HS-27A (cell line): ENCODE measurements at places on chromosomes 7 and 10.

GRCh38 chr10:48993627-48994026 lies 54.0 kb upstream of the LRRC18 start:
- no peak for DNase-seq

DNA sequence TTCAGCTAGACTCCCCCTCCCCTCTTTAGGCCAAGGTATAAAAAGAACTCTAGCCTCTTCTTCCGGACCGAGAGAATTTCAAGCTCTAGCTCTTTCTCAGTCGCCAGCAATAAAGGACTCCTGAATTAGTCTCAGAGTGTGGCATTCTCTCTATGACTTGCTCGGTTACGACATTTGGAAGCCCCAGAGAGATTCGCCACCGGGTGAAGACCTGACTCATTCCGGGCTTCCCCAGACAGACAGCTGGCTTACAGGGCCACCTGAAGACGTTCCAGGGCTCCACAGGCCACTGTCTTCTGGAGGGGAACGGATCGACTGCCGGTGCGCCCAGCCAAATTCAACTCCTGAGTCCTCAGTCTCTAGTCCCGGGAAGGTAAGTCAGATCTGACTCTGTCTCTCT lies at the start of gene AKR1B15:
Gene AKR1B15 (plus strand): TSS at position 234 of the 400 bp plus-strand sequence. CDS start 15,510 bp downstream, outside the sequence.
- no peak for DNase-seq

GRCh38 chr10:28686835-28687682 lies 9.7 kb downstream of the BAMBI start:
- DNase-seq: no peak

GRCh38 chr7:11427686-11428273 lies 404.2 kb downstream of the THSD7A start:
- no peak for DNase-seq

- no peak for DNase-seq
Observed at GRCh38 chr7:117780832-117781231, 92.4 kb downstream of the CTTNBP2 start.

DNA sequence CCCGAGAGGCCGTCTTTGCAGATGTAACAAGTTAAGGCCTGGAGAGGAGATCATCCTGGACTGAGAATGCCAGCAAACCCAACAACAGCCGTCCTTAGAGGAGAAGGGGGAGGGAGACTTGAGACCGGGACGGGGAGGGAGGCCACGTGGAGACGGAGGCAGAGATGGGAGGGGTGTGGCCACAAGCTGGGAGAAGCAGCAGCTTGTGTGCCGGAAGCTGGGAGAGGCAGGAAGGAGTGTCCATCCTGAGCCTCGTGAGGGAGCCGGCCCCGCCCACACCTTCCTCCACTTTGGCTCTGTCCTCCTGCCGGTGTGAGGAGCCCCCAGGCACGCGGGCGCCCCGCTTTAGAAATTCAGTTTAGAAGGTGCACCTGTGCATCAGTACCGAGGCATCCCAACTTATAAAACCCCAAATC lies 95.7 kb downstream of the DNAJB6 start:
- no peak for DNase-seq

GRCh38 chr7:40134428-40135316 lies at the start of the genes MPLKIP and SUGCT:
Gene MPLKIP (minus strand): TSS chr7:40134622. CDS start chr7:40134567, 55 bp downstream.
Gene SUGCT (plus strand): TSS chr7:40135005.
- peak; percentile 65 for DNase-seq

DNA sequence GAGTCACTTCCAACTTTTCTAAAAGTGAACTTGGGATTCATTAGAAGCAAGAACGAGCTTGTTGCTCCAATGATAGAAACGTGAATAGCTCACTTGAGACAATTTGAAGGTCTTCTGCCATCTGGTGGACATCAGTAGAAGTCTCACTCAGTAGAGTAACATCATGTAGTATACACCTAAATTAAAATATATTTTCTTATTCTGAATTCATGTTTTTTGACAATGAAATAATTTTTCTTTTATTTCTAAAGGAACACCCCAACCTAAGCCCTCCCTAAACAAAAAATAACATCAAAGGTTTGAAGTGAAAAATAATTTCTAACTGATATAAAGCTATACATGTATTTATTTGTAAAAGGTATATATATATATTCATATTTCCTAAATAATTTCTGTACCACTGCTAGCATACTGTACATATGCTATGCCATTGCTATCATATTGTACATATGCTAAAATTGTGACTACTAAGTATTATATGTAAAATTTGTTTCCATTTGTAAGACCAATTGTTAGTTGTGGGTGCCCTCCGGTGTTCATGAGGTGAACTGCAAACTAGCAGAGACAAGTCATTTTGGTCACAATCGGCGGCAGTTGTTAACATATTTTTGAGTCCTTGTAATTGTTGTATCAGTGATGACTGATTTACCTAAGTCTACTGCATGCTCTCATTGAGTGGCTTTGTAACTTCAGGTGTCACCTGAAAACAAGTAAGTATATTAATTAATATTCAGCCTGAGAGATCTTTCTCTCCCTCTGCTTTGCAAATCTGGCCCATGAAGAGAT lies 121.9 kb downstream of the PTPRZ1 start:
- DNase-seq: peak; percentile 33

DNA sequence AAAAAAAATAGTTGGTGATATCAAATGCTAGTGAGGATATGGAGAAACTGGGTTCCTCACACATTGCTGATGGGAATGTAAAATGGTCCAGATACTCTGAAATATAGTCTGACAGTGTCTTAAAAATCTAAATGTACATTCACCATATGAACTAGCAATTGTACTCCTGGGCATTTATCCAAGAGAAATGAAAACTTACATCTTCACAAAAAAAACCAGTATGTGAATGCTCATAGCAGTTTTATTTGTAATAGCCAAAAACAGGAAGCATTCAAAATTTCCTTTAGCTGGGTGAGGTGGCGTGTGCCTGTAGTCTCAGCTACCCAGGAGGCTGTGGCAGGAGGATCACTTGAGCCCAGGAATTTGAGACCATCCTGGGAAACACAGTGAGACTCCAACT lies 2.1 kb upstream of the SSC4D start:
- DNase-seq: no peak

- no peak for DNase-seq
Observed at GRCh38 chr7:94160719-94161435, 156.7 kb upstream of the BET1 start.

DNA sequence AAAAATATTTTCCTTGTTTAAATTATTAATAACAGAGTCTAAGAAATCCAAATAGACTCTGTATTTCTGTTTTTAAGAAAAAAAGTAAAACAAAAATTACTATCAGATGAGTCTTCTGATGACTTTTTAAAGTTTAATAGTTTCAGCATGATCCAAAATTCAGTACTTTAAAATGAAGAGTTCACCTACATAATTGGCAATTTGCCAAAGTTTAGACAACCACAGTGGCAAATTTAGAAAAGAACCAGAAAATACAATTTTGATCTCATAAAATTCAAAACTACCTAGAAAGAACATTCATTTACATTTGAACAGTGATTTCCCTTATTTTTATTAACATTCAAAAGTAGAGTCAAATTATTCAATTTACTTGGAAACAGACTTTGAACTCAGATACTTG lies 56.1 kb downstream of the AGMO start:
- no peak for DNase-seq

DNA sequence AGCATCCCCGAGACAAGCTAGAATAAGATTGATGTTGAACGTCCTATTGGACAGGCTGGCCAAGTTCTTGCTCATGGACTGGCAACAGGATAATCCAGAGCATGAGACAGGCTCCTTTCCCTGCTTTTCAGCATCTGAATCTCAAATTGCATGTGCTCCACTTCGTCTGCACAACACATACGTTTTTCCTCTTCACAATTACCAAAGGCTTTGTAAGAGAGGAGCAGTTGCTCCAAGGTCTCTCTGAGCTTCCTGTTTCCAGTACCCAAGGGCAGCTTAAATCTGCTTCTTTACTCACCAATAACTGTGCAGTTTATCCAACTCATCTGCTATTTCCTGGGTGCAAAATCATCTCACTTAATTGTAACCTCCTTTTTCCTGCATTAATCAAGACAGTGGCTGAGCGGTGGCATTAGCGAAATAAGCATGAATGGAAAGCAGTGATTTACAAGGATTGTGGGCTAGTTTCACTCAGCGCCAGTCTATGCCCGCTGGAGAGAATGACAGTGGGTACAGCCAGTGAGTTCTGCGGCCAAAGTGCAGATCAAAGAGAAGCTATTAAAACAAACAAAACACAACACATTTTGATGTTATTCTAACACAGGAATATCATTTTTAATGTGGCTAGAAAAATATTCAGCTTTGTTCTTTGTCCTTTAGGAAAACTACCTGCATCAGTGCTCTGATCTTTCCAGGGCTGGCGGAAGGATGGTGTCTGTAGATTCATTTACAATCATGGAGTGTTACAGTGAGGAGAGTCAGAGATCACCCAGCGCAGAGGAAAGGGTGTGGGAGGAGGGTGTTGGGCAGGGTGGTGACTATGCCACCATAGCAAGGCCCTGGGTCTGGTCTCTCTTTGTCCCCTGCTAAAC lies 79.8 kb downstream of the CHN2 start:
- DNase-seq: no peak

DNA sequence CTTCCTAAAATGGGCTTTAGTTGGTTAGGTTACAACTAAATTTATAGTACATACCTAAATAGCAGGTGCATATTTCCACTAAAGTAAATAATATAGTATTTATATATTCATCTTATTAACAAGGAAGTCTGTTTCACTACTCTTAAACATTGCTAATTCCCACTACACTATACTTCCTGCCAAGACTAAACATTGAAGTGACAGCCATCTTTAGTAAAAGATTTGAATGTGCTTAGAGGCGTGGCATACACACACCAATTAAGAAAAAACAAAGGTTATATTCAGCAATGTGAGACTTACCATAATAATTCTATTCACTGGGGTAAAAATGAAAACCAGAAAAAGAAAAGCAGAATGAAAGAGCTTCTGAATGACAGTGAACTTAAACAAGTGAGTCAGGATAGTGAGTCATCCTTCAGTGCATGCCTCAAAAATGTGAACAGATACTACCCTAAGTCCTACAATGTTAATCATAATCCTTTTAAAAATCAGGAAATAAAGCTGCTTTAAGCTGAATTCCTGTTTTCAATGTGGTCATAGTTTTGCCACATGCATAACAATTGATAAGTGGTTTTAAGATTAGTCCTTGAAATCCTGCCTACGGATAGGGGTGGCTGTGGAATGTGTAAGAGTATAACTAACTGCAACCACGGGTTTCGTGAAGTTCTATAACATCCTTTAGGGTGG lies 59.4 kb downstream of the USP6NL start:
- DNase-seq: peak; percentile 69

DNA sequence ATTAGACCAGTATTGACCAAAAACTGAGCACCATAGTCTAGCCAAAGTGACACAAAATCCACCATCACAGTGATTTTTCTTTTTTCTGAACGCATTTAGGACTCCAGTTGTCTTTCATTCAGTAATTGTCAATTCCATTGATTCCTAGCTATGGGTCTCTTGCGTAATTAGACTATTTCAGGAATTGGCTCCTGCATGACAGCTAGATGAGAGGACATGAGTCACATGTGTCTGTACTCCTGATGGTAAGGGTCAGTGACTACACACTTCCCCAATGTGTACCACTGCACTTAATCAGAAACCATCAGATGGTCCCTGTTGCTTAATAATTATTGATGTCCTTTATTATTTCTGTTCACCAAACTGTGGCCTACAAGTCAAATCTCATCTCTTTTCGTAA lies 469.5 kb downstream of the POM121L12 start:
- no peak for DNase-seq

GRCh38 chr10:62688971-62689700 lies 115.4 kb upstream of the ADO start:
- no peak for DNase-seq

- no peak for DNase-seq
Observed at GRCh38 chr7:101395376-101395775, 32.7 kb downstream of the COL26A1 start.

DNA sequence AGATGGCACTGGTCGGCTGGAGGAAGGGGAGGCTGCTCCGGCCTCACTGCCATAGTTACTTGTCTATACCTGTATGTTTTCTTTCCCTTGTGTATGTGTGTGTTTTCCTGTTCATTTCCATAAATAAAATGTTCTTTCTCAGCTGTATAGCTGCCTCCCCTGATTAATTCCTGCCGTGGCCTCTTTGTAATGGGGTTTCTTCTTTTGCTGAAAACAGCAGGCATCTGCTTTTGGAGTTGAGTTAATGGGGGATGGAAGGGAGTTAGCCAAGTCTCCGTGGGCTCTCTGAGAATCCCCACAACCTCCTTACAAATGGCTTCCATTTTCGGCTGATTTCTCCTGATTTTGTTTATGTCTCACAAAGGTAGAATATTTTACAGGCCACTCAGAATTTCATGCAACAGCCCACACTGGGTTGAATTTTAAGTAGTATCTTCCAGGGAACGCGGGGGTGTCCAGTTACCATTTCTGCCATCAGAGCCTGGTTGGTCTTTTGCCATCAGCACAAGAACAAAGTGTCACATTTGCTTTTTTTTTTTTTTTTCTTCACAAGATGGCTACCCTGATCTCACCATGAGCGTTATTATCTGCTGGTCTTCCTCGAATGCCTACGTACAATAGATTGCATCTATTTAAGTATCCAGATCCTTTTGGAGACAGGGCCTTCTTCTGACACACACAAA lies 88.1 kb upstream of the NRP1 start:
- DNase-seq: no peak

DNA sequence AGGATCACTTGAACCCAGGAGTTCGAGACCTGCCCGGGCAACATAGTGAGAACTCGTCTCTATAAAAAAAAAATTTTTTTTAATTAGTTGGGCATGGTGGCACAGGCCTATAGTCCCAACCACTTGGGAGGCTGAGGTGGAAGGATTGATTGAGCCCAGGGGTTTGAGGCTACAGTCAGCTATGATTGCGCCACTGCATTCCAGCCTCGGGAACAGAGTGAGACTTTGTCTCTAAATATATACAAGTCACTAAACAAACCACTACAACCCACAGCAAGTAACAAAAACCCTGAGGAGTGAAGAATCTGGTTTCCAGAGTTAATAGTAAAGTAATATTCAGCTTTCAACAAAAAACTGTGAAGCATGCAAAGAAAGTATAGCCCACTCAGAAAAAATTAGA lies 32.7 kb upstream of the HHEX start:
- DNase-seq: no peak

- DNase-seq: no peak
Observed at GRCh38 chr7:88312061-88312663, 5.5 kb upstream of the STEAP4 start.

- no peak for DNase-seq
Observed at GRCh38 chr10:58512491-58513187, at the start of gene BICC1. Gene BICC1 (plus strand): TSS chr10:58512872. CDS start chr10:58513144, 272 bp downstream.

DNA sequence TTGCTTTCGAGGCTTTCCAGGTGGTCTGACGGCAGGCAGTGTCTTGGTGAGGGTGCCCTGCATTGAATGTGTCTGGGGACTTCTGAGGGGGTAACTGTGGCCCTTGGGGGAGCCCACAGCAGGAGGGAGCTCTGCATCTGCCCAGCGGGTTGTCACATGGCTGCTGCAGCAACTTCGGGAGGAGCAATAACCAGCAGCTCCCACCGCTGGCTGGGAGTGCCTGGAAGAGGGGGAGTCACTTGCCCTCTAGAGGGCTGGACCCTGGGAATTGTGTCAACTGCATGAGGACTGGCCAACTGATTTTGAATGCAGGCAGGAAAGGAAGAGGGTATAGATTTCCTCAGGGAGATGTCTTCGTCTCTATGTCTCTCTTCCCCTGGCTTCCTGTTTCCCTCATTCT lies 26.4 kb downstream of the C10orf120 start:
- DNase-seq: no peak
